ENCODE measurements at places on chromosomes 13 and 19. TPM values are rescaled to one million over a fixed set of nuclear protein-coding genes. Genes with fewer than 3 reads are reported as not detected.

DNA sequence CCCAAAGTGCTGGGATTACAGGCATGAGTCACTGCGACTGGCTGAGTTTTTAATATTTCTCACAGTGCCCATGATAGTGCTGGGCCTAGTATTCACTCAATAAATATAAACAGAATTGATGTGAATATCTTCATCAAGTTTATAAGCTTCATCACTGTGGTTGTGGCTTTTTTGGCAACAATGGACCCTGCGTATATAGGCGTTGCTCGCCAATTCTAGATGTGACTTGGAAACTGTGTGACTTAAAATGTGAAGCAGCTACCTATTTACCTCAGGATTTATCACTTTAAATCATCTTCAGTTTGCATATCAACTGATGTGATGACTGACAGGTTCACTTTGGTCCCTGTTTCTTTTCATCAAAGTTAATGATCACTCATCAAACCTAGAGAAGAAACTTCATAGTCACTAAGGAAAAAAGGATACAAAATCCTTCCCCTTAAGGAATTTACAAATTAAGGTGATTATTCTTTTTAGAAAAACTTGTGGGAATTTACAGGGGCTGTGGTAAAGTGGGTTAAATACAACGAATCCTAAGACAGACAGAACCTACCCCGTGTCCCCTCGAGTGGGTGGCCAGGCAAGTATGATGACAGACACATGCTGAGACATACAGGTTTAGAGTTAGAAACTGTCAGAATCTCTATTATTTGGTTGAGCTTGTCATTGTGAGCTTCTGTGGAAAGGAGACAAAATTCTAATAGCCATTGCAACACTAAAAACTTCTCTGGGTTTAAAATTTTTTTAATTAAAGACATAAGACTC lies 101.3 kb downstream of the AKAP11 start:
- DNase-seq = no peak

- no peak for DNase-seq
Observed at GRCh38 chr19:55066107-55066709, 3.3 kb upstream of the RDH13 start.

DNA sequence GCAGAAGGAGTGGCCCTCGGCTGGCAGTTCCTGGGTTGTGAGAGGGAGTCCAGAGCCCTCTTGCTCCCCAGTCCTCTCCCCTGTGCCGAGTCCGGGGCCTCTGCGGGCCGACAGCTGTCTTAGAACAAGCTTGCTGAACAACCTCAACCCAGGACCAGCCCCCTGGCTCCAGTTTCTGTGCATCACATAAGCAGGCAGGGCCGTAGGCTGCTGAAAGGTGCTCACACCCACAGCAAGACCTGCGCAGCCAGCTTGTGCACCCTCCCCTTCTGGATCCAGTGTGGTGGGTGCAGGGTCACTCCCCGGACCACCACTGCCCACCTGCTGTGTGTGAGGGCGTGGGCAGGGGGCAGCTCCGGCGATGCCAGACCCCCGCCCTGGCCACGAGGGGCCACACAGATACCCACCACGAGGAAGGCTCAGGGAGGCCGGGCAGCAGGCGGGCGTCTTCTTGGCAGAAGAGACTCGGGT lies 25.2 kb upstream of the F7 start:
- DNase-seq = no peak

DNA sequence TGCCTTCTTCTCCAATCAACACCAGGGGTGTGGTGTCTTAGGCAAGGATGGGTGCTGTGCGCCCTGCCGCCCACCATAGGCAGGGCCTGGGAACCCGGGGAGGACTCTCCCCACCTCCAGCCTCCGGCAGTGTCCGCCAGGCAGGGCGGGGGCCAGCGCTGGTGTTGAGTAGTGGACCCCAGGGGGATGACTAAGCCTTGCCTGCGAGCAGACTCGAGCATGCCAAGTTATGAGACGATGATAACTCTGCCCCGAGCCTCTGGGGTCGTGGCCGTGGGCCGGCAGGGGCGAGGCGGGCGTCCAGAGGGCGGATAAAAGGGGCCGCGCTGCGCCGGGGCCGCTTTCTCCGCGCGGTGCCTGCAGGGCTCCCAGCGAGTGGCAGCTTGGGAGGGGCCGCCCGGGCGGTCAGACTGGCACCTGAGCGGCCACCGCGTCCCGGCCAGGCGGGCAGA lies at the start of gene MEDAG:
Gene MEDAG, plus strand, starts transcription at position 340 of the 452 bp plus-strand sequence. CDS start 245 bp downstream, outside the sequence.
- no peak for DNase-seq

GRCh38 chr13:110018009-110018408 lies 231.6 kb upstream of the IRS2 start:
- DNase-seq = no peak

DNA sequence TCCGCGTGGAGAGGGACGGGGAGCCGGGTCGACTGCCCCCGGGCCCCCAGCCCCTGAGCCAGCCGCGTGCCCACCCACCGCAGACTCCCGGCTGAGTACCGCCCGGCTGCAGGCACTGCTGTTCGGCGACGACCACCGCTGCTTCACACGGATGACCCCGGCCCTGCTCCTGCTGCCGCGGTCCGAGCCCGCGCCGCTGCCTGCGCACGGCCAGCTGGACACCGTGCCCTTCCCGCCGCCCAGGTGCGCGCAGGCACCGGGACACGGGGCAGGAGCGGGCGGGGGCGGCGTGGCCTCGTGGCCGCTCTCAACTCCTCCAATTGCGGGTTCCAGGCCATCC lies 1.6 kb downstream of the AMH start:
- no peak for DNase-seq

- no peak for DNase-seq
Observed at GRCh38 chr19:50242581-50242980, 39.2 kb downstream of the MYH14 start.

SLC6A16 gene
- 0.17 TPM for total RNA-seq

TEX101 gene
- total RNA-seq = not detected

MEDAG gene
- total RNA-seq = not detected

CHAMP1 gene
- total RNA-seq = 21.8 TPM

C19orf38 gene
- not detected for total RNA-seq
